ENCODE measurements at places on chromosomes 4 and X.

DNA sequence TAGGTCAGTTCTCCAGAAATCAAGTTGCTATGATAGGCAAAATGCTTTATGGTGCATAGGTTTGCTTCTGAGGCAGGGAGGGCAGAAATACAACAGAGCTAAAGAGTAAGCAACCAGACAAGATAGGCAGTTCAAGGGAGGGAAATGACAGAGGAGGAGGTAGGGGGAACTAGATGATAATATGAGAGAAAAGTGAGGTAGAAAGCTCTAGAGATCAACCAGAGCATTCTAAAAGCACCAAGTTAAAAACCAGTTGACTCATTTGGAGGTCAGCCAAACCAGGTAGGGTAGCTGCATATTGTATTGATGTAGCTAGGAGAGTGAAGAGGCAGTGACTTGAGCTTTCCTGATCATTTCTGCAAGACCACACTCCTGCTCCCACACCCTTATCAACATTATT lies 49.0 kb upstream of the SLC16A2 start:
- no peak for DNase-seq

- DNase-seq = no peak
Observed at GRCh38 chr4:153295131-153295755, 49.2 kb upstream of the MND1 start.

GRCh38 chr4:142291299-142292050 lies 554.6 kb downstream of the INPP4B start:
- DNase-seq = no peak

DNA sequence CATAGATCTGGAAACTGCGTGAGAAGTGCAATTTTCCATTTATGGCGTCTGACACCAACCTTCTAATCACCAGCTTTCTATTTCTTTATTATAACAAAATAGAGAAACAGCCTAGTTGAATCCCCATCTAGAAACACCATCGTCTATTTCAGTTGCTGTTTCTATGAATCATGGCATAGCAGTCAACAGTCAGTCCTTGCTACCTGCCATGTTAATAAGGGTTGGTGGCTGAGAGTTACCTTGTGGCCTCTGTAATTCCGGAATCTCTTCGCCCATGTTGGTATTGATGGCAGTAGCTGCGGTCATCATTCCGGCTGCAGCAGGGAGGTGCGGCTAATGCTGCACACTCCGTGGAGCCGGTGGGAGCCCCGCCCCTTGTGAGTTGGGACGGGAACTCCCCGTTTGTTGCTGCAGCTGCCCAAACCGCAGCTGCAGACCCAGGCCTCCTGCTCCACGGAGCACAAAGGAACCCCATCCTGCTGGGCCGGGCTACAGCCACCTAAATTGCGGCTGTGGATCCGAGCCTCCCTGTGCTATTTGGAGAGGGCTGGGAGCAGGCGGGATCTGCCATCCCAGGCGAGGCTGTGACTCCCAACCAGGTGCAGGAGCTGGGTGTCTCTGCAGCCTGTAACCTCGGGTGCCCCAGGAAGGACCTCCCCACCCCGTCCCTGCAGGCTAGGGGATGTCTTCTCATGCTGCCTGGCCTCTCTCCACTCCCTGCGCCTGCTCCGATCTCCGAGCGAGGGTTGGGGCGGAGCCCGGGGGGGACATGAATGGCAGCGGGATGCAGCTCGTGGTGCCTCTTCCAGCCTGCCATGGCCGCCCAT lies 115.4 kb upstream of the STK26 start:
- no peak for DNase-seq

DNA sequence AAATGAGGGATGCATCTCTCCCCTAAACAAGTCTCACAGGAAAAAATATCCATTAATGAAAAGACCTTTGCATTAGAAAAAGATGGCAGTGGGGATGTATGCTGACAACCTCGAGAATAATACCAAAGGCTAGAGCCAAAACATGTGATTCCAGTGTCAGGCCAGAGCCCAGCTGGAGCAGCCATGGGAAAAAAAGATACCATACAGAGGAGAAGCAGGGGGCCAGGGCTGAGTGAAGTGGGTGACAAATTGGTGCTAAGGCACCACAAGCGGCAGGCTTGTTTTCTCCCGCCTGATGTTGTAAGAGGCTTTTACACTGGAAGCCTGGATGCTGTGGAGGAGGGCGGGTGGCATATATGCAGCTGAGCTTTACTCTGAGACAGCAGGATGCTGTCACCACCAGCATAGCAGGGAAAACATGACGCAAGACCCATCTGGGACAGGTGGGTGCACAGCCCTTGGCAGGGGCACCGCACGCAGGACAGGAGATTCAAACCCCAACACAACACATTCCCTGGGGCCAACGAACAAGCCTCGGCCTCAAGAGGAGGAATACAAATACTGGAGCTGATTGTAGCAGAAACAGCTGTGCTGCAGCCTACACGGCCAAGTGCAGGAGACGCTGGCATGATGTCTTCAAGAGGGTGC lies 91.9 kb downstream of the TSPAN5 start:
- DNase-seq = no peak

- DNase-seq = no peak
Observed at GRCh38 chr4:6781561-6781960, 966 bp upstream of the KIAA0232 start.

DNA sequence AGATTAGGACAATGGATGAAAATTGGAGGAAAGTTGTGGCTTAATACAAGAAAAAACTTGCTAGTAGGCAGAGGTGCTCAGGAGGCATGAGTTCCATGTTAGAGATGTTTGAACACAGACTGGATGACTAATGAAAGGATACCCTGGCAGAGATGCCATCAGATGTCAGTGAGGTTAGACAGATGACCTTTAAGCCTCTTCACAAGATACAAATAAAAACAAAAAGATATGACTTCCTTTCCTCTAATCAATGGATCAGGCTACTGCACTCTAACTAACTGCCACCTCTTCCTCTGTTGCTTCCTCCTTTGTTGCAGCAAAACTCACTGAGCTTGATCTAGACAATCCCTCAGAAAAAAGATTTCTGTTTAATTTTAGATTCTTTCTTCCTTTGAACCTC lies 14.7 kb downstream of the STAP1 start:
- no peak for DNase-seq

- DNase-seq = no peak
Observed at GRCh38 chr4:107828315-107829090, 3.8 kb downstream of the SGMS2 start.

DNA sequence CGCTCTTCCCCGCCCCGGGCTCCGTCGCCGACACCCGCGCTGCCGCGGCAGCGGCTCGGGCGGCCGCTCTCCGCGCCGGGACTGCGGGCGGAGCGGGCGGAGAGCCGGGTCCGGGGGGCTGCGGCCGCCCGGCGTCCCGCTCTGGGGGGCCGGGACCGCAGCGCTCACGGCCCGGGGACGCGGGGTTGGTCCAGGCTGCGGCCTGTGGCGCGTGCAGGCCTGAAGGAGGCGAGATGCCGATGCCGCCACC lies 492 bp downstream of the GALNT7 start:
- DNase-seq = no peak

DNA sequence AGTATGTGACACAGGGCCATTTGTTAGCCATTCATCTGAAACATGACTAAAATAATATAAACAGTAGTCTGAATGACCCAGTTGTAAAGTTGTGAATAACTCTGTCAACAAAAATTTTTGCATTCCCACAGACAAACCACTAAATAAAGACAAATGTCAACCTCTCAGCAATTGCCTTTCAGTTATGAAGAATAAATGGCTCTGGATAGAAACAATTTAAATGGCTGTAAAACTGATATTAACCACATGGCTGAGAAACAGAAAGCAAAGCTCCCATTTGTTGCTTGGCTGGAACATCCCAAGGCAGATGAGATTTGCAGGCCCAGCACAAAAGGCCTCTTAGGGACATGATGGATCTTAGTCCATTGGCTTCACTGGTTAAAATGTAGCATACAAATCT lies 296.3 kb downstream of the GALNTL6 start:
- DNase-seq = no peak

DNA sequence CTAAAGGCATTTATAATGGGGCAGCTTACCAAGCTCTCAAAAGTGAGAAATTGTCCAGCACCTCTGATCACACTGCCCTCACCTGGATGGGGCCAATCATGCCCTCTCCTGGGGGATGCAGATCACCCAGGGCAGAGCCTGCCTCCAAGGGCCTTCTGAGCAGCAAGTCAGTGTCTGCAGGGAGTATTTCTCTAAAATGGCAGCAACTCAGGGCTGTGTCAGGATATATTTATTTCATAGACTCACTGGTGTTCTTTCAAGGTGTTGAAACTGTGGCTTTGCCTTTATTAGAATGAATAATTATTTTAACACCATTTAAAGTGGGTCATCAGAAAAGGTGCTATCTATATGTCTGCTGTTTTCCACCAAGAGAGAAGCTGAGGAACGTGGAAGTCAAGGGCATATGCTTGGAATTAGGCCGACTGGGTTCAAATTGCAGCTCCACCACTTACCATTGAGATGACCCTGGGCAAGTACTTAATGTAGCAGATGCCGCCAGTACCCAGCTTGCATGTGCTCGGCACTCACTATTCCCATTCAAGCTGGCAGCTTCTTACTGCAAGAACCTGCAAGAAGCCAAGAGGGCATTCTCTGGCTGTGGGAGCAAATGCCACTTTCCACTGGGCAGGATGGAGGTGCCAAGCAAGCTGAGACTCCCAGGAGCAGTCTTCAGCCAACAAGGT lies 590.0 kb downstream of the BCOR start:
- no peak for DNase-seq

DNA sequence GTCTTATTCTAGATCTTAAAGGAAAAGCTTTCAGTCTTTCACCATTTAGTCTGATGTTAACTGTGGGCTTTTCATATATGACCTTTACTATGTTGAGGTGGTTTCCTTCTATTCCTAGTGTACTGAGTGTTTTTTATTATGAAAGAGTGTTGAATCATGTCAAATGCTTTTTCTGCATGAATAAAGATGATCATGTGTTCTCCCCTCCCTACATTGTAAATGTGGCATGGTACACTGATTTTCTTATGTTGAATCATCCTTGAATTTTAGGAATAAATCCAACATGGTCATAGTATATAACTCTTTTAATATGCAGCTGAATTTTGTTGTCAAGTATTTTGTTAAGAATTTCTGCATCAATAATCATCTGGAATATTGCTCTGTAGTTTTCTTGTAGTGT lies 4.3 kb downstream of the CLGN start:
- DNase-seq = no peak

- no peak for DNase-seq
Observed at GRCh38 chr4:124409044-124409443, 303.5 kb downstream of the ANKRD50 start.

DNA sequence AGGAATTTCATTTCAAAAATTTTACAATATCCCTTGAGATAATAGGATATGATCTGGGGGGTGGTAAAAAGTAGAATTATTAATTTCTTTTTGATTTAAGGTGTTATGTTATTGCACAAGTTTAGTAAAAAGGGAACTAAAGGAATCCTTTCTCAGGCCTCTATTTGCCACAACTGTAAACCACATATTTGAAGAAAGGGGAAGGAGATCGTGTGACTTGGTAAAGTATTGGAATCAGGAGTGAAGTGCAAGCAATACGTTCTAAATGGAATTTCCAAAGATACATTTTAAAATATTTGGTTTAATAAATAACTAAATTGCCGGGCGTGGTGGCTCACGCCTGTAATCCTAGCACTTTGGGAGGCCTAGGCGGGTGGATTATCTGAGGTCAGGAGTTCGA lies 35.3 kb upstream of the SCRG1 start:
- DNase-seq = no peak

DNA sequence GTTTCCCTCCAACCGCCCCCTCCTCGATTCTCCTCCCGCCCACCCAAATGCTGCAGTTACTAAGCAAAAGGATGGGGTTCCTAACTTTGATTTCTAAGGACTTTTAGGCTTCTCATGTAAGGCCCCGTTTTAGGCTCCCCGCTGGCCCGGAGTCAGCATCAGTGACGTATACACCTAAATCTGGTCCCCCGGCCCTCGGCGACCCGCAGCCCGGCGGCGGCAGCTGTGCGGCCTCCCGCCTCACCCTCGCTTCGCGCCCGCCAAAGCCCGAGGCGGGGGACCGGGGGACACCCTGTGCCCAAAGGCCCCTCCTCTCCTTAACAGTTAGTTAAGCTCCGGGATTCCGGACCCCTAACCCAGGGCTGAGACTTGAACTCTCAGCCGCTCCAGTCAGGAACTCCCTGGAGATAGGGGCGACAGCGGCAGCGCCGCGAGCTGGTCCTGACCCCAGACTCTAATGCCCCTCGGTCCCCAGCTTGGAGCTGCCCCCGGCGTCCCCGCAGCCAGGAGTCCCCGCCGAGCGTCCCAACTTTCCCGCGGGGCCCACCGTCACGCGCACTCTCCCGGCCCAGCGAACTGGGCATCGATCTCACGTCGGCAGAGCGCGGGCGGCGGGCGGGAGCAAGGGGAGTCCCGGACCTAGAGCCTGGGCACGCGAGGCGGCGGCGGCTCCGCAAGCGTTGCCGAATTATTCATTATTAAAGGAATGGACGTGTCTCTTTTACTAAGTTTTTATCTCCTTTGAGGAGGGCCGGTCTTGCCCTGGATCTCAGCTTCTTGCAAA lies 1.5 kb upstream of the NR3C2 start:
- DNase-seq = no peak

DNA sequence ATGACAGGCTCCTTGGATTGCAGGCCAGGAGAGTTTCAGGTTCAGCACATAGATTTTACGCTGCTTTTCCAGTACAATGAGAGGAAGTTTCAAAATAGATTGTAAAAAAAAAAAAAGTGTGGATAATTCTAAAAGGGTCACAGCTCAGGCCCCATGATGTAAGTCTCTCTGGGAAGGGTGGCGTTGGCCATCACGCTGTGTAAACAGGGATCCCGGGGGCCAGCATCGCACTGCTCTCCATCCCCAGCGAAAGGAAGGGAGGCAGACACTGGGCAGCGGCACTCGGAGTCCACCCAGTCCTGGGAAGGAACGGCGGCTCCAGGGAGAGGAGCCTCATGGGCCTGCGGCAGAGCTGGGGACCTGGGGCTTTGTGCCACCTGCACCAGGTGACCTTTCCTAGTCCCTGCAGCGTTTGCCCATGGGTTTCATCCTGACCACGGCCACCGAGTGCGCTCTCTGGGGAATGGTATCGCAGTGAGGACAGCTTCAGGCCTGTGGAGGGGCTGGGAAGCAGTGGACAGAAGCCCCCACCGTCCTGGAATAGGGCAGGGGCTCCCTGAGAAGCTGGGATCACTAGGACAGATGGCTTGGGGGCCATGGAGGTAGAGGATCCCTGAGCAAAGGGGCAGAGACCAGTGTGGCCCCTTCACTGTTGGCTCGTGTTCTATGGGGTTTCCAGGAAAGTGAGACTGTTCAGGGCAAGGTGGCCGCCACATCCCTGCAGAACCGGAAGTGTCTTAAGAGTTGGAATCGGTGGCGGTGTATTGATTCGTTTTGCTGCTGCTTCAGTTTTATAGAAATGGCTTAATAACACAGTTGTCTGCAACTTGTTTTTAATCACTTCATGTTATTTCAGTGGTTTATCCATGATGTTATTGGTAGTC lies 38.9 kb downstream of the RGS12 start:
- no peak for DNase-seq

GRCh38 chr4:83660578-83660977 lies 124.7 kb downstream of the GPAT3 start:
- DNase-seq = no peak

- DNase-seq = no peak
Observed at GRCh38 chr4:998096-998691, 5.0 kb upstream of the SLC26A1 start.

DNA sequence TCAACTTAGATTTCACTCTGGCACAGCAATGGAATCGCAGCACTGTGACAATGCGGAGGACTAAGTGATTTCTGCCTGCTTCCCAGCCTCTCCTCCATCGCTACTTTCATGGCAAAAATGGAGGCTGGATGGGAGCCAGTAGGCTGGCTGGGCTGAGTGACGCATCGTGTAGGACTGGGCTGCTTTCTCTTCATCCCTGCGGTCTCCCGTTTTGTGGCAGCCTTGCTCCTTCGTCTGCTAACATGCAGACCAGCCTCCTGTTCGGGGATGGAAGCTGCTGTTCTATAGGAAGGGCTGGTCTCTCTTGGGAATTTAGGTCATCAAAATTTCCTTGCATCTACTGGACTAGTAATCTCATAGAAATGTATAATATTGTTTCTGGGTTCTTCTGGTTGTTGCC lies 15.8 kb upstream of the RGS12 start:
- DNase-seq = no peak
